ENCODE measurements at places on chromosomes 13 and 19.

DNA sequence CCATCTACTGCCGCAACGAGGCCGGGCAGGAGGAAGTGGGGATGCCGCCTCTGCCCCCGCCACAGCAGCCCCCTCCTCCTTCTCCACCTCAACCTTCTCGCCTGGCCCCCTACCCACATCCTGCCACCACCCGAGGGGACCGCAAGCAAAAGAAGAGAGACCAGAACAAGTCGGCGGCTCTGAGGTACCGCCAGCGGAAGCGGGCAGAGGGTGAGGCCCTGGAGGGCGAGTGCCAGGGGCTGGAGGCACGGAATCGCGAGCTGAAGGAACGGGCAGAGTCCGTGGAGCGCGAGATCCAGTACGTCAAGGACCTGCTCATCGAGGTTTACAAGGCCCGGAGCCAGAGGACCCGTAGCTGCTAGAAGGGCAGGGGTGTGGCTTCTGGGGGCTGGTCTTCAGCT is 3.4 kb upstream of the NUP62 start:
- no peak for DNase-seq

DNA sequence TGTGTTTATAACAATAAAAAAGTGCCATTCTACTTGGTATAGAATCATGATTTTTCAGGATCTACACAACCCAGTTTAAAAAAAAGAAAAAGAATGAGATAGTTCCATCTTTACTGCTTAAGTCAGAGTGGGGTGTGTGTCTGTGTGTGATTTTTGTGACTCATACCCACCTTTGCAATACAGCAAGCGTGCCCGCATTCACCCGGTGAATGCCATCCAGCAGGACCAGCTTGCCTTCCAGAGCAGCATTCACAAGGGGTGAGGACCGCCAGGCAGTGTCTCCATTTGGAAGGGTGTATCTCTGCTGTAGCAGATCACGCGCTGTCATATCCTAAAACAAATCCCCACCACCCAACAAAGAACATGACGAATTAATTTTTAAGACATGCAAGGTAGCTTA is 127.7 kb downstream of the VWA8 start:
- DNase-seq: no peak

- DNase-seq: no peak
These were observed 123.2 kb upstream of the VSTM2B start for GRCh38 chr19:29402563-29402962.

DNA sequence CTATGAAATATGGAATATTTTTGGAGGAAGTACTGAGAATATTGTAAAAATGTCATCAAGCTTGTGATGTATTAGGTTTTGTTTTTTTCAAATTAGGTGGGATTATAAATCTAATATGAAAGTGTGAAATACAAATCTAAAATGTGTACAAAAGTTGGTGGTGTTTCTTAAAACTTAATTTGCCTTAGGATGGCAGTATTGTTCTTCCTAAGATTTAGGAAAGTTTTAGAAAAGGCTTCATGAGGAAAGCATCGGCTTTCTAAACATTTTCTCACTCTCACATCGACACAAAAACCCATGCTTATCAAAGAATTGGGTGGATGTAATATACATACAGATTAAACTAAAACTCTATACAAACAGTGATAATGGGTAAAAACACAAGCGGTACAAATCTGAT is 972.0 kb upstream of the PCDH20 start:
- no peak for DNase-seq

- no peak for DNase-seq
These were observed 1432.3 kb upstream of the SPRY2 start for GRCh38 chr13:81773263-81773662.

- no peak for DNase-seq
These were observed 11.6 kb downstream of the ZNF57 start for GRCh38 chr19:2912306-2912705.

GRCh38 chr19:2157452-2157851 is 6.1 kb upstream of the AP3D1 start:
- no peak for DNase-seq

- DNase-seq: no peak
These were observed 932.3 kb downstream of the EFNB2 start for GRCh38 chr13:105602956-105603670.

DNA sequence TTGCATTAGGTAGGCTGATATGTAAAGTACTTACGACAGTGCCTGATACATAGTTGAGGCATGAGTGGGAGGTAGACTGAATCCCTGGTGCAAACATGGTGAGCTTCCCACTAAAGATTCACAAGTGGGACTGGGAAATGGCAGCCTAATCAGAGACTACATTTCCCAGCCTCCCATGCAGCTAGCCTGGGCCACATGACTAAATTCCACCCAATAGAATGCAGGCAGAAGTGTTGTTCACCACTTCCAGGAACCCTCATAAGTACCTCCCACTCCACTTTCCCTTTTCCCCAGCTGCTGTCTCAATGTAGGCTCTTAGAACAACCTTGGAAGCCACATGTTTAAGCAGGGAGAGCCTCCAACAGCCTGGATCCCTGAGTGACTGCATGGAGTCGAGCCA is 104.9 kb downstream of the CACNA1A start:
- no peak for DNase-seq

- no peak for DNase-seq
These were observed 979 bp downstream of the AKAP8 start for GRCh38 chr19:15378534-15379082.

GRCh38 chr13:46104868-46105267 is at the start of gene CPB2:
Gene CPB2, minus strand, starts transcription at chr13:46105033. Its CDS starts 24 bp downstream, at chr13:46105009.
- DNase-seq: no peak

DNA sequence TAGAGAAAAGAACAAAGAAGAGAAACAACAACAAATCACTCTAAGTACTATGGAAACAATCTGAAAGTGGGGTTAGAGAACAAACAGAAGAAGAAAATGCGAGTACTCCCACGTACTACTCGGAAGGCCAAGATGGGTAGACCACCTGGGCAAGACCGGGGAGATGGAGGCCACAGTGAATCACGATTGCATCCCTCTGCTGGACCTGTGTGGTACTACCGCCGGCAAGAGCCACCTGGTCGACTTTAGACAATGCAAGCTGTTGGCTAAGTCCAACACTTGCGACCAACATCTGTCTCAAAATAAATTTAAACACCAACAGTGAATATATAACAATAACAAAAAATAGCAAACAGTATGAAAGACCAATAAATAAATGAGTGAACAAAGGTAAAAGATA is 45.5 kb upstream of the ZNF91 start:
- DNase-seq: no peak

GRCh38 chr19:32241932-32242710 is 103.3 kb upstream of the ZNF507 start:
- peak; percentile 42 for DNase-seq

GRCh38 chr13:34886987-34887386 is 55.1 kb upstream of the NBEA start:
- DNase-seq: no peak

GRCh38 chr19:12865746-12866415 is 15.4 kb downstream of the DNASE2 start:
- no peak for DNase-seq

GRCh38 chr13:60035874-60036273 is 127.9 kb downstream of the DIAPH3 start:
- no peak for DNase-seq

GRCh38 chr19:558770-559439 is 13.5 kb upstream of the BSG start:
- DNase-seq: peak; percentile 82

DNA sequence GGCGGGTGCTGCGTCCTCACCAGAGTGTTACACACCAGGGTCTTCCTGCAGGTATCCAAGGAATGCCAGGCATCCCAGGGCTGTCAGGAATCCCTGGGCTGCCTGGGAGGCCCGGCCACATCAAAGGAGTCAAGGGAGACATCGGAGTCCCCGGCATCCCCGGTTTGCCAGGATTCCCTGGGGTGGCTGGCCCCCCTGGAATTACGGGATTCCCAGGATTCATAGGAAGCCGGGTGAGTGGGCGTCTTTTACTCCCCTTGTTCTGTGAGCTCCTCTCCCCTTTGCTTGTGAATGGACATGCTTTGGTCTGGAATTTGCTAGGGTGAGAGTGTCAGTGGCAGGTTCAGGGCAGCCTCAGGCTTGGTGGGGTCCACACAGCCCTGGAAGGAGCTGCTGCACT is 75.9 kb downstream of the RAB20 start:
- no peak for DNase-seq

GRCh38 chr13:79935121-79935520 is 405.8 kb downstream of the SPRY2 start:
- DNase-seq: no peak

- no peak for DNase-seq
These were observed 318.8 kb downstream of the SHISA2 start for GRCh38 chr13:25733001-25733491.

DNA sequence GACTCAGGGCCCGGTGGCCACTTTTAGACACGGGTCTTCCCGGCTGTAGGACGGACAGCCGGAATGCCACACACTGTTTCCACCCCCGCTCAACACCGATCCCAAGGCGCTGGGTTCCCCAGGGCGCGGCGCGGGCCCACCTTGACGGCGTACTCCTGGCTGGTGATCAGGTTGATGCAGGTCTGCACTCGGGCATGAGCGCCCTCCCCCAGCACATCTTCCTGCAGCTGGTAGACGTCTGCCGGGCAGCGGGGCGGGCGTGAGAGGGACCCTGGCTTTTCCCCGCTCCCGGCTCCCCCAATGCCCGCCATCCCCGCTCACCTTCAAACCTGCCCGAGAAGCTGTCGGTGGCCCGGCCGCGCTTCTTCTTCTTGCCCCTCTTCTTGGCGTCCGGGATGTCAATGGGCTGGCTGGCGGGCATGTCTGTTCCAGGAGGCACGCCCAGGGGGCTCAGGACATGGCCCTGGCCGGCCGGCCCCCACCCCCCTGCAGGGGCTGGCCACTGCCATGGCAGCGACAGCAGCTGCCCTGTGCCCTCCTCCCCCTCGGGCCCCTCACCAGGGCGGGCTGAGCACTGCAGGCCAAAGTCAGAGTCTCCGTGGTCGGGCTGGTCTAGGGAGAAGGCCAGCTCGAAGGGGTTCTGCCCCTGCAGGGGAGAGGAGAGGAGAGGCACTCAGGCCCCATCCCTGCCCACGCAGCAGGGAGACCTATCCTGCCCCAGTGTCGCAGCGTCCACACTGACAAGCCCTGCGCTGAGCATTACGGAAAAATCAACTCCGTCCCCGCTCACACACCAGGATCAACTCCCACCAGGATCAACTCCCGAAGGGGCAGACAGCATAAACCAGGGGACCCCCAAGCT is 4.8 kb downstream of the MKNK2 start:
- DNase-seq: no peak

DNA sequence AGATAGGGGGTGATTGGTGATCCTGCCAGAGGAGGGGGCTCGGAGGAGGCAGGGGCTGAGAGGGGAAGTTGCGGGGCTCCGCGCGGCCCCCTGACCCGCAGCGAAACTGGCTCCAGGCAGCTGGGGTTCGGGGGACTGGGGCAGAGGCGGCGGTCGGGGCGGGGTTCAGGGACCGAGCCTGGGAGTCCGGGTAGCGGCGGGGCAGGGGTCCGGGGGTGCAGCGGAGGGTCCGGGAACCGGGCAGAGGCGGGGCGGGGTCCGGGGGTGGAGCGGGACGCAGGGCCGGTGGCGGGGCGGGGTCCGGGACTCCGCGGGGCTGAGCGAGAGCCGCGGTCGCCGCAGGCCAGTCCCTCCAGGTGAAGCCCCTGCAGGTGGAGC is 1.2 kb downstream of the MADCAM1 start:
- DNase-seq: no peak

DNA sequence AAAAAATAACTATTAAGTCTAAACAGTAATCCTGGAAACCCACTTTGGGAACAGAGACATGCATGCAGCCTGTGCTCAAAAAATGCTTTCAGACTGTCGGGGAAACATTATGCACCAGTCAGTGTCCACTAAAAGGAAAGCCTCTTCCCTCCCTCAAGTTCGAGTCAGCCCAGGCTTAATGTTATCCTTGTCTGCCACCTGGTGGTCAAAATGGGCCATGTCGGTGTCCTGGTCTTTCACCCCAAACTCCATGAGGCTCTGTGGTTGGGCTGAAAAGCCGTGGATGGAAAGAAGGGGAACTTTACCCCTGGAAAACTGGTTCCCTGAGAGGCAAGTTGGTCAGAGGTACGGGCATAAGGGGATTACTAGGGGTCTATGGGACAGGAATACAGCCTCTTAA is 88.4 kb upstream of the ZNF492 start:
- DNase-seq: no peak

DNA sequence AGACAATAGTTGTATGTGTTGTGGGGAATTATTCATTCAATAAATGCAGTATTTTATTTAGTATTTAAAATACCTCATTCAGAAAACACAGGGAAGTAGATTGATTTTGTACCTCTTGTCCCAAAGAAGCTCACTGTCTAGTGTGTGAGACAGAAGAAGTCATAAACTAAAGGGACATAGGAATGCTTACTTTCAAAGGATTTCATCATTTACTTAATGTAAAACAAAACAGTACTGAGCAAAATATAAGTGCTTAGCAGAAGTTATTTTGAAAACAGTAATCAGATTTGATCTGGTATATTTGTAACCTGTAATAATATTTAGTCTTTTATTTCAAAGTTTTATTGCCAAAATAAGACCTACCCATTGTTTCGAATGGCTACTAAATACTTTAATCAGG is 117.9 kb downstream of the TDRD3 start:
- no peak for DNase-seq

GRCh38 chr13:28522871-28523270 is 27.9 kb upstream of the FLT1 start:
- no peak for DNase-seq

DNA sequence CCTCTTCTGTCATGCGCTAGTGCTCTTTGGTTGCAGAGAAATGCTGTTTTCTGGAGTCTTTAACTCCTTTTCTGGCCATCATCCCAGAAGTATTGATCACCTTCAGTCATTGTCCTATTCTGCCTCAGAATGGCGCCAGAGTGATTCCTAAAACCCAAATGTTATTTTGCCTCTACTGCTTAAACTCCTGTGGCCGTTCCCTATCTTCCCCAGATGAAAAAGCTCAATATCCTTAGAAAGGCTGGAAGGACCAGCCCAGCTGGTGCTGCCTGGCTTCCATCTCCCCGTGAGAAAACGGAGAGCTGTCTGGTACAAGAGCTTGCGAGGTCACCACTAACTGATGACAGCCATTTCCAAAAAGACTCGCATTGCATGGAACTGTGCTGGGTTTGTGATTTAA is 179.1 kb downstream of the RBM26 start:
- DNase-seq: no peak

- DNase-seq: no peak
These were observed 14.9 kb downstream of the ZIC5 start for GRCh38 chr13:99956473-99957349.

- DNase-seq: no peak
These were observed 30.3 kb upstream of the FRY start for GRCh38 chr13:32001154-32001768.

DNA sequence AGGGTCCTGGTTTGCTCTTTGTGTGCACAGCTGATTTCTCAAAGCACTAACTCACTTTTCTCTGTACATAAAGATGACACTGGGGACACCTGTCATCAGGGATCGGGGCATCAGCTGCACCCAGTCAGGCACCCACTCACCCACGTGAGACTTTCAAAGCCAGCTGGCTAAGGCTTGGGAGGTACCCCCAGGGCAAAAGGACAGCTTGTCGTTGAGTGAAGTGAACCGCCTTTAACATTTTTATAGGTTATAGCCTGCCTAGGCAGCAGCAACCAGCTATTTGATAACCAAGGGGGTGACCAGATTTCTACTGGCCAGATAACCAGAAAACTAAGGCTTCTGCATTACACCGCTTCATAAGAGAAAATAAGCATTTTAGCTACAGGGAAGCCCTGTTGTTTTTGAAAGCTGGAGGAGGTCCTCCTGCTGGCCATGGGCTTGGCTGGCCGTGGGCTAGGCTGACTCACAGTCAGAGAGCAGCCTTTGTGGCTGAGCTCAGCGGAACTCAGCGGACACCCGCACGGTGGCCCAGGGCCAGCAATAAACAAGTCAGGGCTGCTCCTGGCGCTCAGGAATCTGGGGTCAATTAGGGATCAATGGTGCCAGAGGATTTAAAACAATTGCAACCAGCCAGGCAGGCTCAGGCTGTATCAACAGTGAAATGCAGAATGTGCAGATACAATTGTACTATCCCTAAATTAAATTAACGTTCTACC is 57.1 kb downstream of the ALOX5AP start:
- peak; percentile 94 for DNase-seq
